Tibial artery (tissue), 4 donors: ENCODE measurements at places on chromosomes 6 and 20.

DNA sequence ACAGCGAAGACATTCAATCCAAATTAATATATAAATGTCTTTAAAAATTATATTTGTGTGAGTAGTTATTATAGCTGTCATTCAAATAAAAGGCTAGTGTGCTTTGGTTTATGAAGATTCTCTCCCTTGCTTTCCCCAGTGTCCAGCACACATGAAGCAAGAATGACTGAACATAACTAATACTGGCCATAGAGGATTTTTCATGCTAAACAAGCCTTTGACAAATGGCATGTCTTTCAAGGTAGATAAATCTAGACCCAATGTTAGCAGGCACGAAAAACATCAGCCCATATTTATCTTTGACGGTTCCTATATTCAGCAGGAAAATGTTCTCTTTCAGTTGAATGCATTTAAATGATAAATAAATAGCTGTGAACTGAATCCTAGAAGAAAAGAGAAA, 1234.4 kb downstream of the EPHA7 start:
- no peaks in the 10 kb centered on the region for H3K27me3 ChIP-seq
- no peak overlapping the region for H3K4me3 ChIP-seq
- no peak overlapping the region for H3K27ac ChIP-seq
- no peaks in the 10 kb centered on the region for H3K36me3 ChIP-seq

GRCh38 chr6:94953867-94954631, 623.3 kb upstream of the MANEA start:
- H3K36me3 ChIP-seq, result no peaks in the 10 kb centered on the region
- no peak overlapping the region for H3K27ac ChIP-seq
- DNase-seq, result no peak
- no peaks in the 10 kb centered on the region for H3K4me1 ChIP-seq

- no peak overlapping the region for H3K4me3 ChIP-seq
- no peak for DNase-seq
- H3K36me3 ChIP-seq, result no peaks in the 10 kb centered on the region
- H3K27me3 ChIP-seq, result no peaks in the 10 kb centered on the region
- no peaks in the 10 kb centered on the region for H3K4me1 ChIP-seq
These were observed 61.4 kb downstream of the TXLNB start for GRCh38 chr6:139230391-139230840.

DNA sequence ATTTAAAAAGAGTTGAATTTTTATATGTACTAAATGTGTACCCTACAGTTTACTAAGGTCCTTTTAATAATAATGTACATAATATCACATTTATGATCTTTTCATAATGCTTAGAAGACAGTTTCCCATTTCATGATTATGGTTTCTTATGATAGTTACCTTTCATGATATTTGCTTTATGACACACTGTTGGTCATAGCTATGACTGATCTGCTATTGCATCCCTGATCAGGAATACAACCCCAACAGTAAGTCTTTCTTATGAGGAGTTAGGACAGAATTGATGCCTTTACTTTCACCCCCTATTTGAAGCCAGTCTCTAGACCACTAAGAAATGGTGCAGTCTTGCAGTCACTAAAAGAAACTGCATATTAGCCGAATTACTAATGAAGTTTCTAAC, 31.0 kb downstream of the LCA5 start:
- DNase-seq, result no peak
- H3K36me3 ChIP-seq, result peaks cover 7% of the 10 kb centered on the region
- H3K27me3 ChIP-seq, result no peaks in the 10 kb centered on the region

DNA sequence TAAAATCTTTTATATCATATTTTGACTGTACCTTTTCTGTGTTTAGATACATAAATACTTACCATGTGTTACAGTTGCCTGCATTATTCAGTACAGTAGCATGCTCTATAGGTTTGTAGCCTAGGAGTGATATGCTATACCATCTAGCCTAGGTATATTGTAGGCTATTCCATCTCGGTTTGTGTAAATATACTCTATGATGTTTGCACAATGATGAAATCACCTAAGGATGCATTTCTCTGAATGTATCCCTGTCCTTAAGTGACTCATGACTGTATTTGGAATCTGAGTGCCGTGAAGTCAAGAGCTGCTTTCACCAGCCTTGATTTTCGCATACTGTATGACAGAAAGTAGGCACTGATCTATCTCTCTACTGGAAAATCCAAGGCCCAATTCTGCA, 129.9 kb downstream of the UTRN start:
- H3K27ac ChIP-seq, result no peak overlapping the region
- no peaks in the 10 kb centered on the region for H3K27me3 ChIP-seq
- no peaks in the 10 kb centered on the region for H3K36me3 ChIP-seq
- H3K4me3 ChIP-seq, result no peak overlapping the region

GRCh38 chr6:121441477-121441876, 6.0 kb downstream of the GJA1 start:
- DNase-seq, result no peak
- H3K4me3 ChIP-seq, result peak overlapping the region; percentile 0
- no peaks in the 10 kb centered on the region for H3K36me3 ChIP-seq

- H3K27me3 ChIP-seq, result no peaks in the 10 kb centered on the region
- H3K4me1 ChIP-seq, result peaks cover 34% of the 10 kb centered on the region
These were observed 1.6 kb downstream of the DNAJC5 start for GRCh38 chr20:63896264-63897105.

GRCh38 chr6:129671442-129672340, 38.3 kb downstream of the ARHGAP18 start:
- H3K27me3 ChIP-seq, result no peaks in the 10 kb centered on the region
- DNase-seq, result no peak
- H3K4me1 ChIP-seq, result peaks cover 4% of the 10 kb centered on the region
- H3K27ac ChIP-seq, result peak overlapping the region; percentile 39
- H3K4me3 ChIP-seq, result no peak overlapping the region

GRCh38 chr6:82030761-82031503, 216.6 kb downstream of the IBTK start:
- H3K36me3 ChIP-seq, result no peaks in the 10 kb centered on the region
- H3K4me1 ChIP-seq, result no peaks in the 10 kb centered on the region
- no peaks in the 10 kb centered on the region for H3K27me3 ChIP-seq
- no peak for DNase-seq
- peak overlapping the region; percentile 42 for H3K27ac ChIP-seq

DNA sequence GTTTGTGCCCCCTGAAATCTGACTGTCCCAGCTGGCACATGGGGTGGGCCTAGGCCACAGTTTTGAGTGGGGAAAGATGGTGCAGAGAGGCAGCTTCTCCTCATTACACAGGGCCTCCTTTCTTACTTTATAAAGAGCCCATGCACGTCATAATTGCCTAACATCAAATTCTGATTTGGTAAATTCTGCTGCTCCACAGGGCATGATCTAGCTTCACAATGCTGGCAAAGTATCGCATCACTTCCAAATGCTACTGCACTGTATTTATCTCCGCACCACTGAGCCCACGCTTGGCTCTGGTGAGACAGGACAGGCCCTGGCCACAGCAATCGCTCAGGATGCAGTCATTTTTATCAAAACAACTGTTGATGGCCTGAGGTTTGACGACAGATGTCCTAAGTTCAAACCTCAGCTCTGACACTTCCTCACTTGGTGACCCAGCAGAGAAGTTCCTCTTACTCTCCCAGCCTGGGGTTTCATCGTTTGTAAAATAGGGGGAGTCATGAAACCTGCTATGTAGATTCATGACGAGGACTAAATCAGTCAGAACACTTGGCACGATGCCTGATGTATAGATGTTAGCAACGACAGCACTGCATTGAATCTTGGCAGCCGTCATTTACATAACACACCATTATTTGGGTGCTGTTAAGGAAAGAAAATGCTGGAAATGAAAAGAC, 187.9 kb downstream of the TTLL2 start:
- no peak overlapping the region for H3K4me3 ChIP-seq
- no peak overlapping the region for H3K27ac ChIP-seq
- DNase-seq, result no peak
- no peaks in the 10 kb centered on the region for H3K36me3 ChIP-seq
- H3K27me3 ChIP-seq, result peaks cover 11% of the 10 kb centered on the region

- H3K36me3 ChIP-seq, result no peaks in the 10 kb centered on the region
- H3K27me3 ChIP-seq, result no peaks in the 10 kb centered on the region
- peak overlapping the region; percentile 21 for H3K4me3 ChIP-seq
These were observed 566.6 kb upstream of the CITED2 start for GRCh38 chr6:139940741-139941729.

- H3K4me3 ChIP-seq, result no peak overlapping the region
- no peaks in the 10 kb centered on the region for H3K4me1 ChIP-seq
- no peak overlapping the region for H3K27ac ChIP-seq
- H3K27me3 ChIP-seq, result no peaks in the 10 kb centered on the region
- no peaks in the 10 kb centered on the region for H3K36me3 ChIP-seq
These were observed 24.7 kb downstream of the FNDC1 start for GRCh38 chr6:159193923-159194322.

GRCh38 chr6:133774356-133774755, 114.6 kb upstream of the TCF21 start:
- H3K4me1 ChIP-seq, result peaks cover 20% of the 10 kb centered on the region
- no peaks in the 10 kb centered on the region for H3K36me3 ChIP-seq
- H3K27me3 ChIP-seq, result no peaks in the 10 kb centered on the region
- no peak overlapping the region for H3K4me3 ChIP-seq
- no peak overlapping the region for H3K27ac ChIP-seq

- no peaks in the 10 kb centered on the region for H3K36me3 ChIP-seq
- no peaks in the 10 kb centered on the region for H3K4me1 ChIP-seq
- H3K27me3 ChIP-seq, result no peaks in the 10 kb centered on the region
- no peak overlapping the region for H3K4me3 ChIP-seq
These were observed 890.6 kb downstream of the KIF16B start for GRCh38 chr20:15682690-15683089.

GRCh38 chr20:43831481-43832065, 83.1 kb upstream of the TOX2 start:
- H3K27ac ChIP-seq, result no peak overlapping the region
- H3K4me1 ChIP-seq, result no peaks in the 10 kb centered on the region
- H3K36me3 ChIP-seq, result no peaks in the 10 kb centered on the region

DNA sequence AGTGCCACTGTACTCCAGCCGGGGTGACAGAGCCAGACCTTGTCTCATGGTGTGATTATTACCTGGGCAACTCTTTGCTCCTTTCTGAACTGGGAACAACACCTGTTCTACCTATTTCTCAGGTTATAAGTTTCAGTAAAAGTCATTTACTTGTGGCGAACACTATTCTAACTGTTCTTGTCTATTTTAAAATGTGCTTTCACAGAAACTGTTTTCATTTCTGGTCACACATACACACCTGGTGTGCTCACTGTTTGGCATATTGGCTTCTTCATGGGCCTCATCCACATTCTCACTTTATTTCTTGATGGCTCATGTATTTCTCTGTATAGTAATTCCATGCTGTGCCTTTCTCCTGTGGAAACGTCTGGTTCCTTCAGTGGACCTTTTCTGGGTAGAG, 30.5 kb upstream of the XRN2 start:
- no peak overlapping the region for H3K27ac ChIP-seq
- no peak for DNase-seq
- no peaks in the 10 kb centered on the region for H3K27me3 ChIP-seq
- no peaks in the 10 kb centered on the region for H3K36me3 ChIP-seq
- H3K4me1 ChIP-seq, result no peaks in the 10 kb centered on the region

GRCh38 chr6:125188037-125188436, 34.5 kb downstream of the TPD52L1 start:
- H3K4me3 ChIP-seq, result no peak overlapping the region
- no peaks in the 10 kb centered on the region for H3K27me3 ChIP-seq
- DNase-seq, result no peak

DNA sequence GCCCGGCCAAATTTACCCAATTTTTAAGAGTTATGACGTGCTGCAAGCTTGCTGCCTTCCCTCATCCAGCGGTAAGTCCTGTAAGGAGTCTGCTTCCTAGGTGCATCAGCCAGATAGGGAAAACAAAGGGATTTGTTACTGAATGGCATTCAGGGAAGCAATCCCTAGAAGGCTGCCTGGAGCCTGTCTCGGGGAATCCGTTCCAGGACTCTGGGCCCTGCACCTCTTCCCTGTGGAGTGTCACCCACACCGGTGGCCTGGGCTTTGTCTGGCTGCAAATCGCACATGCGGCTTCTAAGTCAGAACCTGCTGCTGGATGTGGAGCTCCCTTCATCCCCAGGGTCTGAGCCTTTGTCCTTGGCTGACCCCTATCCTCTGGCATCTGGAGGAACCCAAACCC, 7.0 kb downstream of the MYT1 start:
- DNase-seq, result no peak
- H3K4me3 ChIP-seq, result no peak overlapping the region
- no peak overlapping the region for H3K27ac ChIP-seq
- no peaks in the 10 kb centered on the region for H3K36me3 ChIP-seq
- H3K27me3 ChIP-seq, result no peaks in the 10 kb centered on the region

DNA sequence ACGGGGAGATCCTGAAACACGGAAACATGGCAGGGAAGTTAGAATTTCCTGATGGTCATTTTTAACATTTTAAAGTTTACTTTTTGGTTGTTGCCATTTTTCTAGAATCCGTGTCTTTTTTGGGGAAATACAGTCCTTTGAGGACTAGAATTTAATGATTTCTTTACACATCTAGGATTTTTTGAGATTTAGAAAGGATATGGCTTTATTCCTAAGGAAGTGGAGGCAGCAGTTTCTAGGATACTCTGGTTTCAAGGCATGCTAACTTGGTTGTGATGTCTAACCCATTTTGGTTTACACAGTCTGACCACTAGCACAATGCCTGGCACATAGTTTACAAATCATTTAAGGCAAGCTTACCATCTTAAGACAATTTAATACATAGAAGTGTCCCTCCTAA, 1.1 kb upstream of the ZBTB2 start:
- H3K4me1 ChIP-seq, result peaks cover 42% of the 10 kb centered on the region
- peak overlapping the region; percentile 100 for H3K4me3 ChIP-seq
- peak overlapping the region; percentile 100 for H3K27ac ChIP-seq
- no peak for DNase-seq
- no peaks in the 10 kb centered on the region for H3K27me3 ChIP-seq

- H3K4me1 ChIP-seq, result no peaks in the 10 kb centered on the region
- H3K4me3 ChIP-seq, result no peak overlapping the region
- DNase-seq, result no peak
- H3K27ac ChIP-seq, result no peak overlapping the region
These were observed 22.8 kb upstream of the TAF4 start for GRCh38 chr20:62088258-62089127.

GRCh38 chr6:129183187-129183591, 300.3 kb downstream of the LAMA2 start:
- no peaks in the 10 kb centered on the region for H3K27me3 ChIP-seq
- DNase-seq, result no peak
- no peaks in the 10 kb centered on the region for H3K36me3 ChIP-seq
- no peak overlapping the region for H3K27ac ChIP-seq

- no peak overlapping the region for H3K4me3 ChIP-seq
- H3K27me3 ChIP-seq, result no peaks in the 10 kb centered on the region
- H3K36me3 ChIP-seq, result no peaks in the 10 kb centered on the region
- DNase-seq, result no peak
- no peak overlapping the region for H3K27ac ChIP-seq
These were observed 53.7 kb downstream of the KLHL31 start for GRCh38 chr6:53611889-53612288.

DNA sequence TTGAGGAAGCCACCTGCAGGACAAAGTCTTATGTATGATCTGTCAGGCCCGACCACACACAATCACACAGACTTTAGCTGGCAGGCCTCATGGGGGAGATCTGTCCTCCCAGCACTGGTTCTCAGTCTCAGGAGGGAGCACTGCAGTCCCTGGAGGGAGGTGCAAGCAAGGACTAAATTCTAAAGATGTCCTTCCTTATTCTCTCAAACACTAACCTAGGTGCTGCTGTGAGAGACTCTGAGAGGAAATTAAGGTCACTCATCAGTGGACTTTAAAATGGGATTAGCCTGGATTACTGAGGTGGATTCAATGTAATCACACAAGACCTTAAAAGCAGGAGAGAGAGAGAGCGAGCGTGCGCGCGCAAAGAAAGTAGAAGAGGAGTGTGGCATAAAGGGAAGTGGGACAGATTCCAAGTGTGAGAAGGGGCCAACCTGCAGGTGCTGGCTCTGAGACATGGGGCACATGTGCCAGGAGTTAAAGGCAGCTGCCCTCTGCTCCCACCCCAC, 14.3 kb downstream of the GLO1 start:
- no peak overlapping the region for H3K4me3 ChIP-seq
- no peak for DNase-seq
- peaks cover 4% of the 10 kb centered on the region for H3K4me1 ChIP-seq
